ENCODE measurements at places on chromosomes 4 and X.

GRCh38 chr4:87530868-87531267 is 1.7 kb upstream of the SPARCL1 start:
- DNase-seq: no peak

- peak; percentile 61 for DNase-seq
Observed at GRCh38 chr4:2400841-2401609, 17.4 kb downstream of the ZFYVE28 start.

GRCh38 chr4:129110931-129111330 is 15.0 kb downstream of the C4orf33 start:
- peak; percentile 41 for DNase-seq

GRCh38 chrX:130105244-130105643 is 5.1 kb downstream of the ELF4 start:
- no peak for DNase-seq

DNA sequence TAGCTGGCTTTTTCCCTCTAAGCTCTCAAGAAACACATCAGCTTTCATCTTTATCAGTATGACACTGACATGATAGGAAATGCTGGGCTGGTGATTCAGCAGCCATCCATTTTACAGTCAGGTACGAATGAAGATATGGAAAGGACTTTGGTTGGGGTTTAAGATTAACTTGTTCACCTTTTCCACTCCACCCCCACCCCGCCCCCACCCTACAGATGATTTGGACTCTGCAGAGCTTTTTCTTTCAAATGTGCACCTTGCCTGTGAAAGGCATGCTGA is 132.6 kb downstream of the AKAP4 start:
- no peak for DNase-seq

GRCh38 chr4:78962597-78963115 is 23.4 kb upstream of the PAQR3 start:
- DNase-seq: no peak

- no peak for DNase-seq
Observed at GRCh38 chr4:121792966-121793365, 8.2 kb upstream of the EXOSC9 start.

GRCh38 chr4:118743867-118744266 is 58.7 kb downstream of the METTL14 start:
- DNase-seq: no peak

DNA sequence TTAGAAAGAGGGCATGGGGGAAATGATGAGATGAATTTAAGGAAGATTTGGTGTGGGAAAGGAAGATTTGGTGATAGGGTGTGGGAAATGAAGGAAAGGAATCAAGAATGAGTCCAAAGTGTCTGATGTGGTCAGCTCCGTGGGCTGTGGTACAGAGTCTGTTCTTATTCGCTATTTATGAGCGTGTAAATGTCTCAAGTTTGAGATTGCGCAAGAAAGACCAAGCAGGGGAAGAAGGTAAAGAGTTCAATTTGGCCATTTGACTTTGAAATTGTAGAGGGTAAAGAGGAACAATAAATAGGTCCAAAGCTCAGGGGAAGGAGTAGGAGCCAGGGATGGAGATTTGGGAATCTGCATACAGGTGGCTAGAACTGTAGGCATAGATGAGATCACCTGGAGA is 11.3 kb upstream of the SMS start:
- DNase-seq: no peak
